ENCODE measurements at places on chromosomes 3 and 15.

DNA sequence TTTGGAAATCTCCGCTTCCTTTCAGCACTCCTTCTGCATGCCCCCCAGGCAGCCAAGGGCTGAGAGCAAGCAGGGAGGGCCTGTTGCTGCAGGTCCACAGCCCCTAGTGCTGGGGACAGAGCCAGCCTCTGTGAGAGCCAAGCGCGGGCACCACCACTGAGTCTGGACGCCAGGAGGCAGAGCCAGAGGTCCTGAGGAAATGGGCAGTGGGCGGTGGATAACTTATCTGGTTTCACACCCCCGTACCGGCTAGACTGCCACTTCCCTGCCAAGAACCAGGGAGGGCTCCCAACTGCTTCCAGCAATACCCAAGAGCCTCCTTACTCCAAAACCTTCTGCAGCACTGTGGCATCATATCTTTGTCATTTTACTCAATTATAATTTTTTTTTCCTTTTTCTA lies 141.6 kb upstream of the IGF1R start:
- no peak for DNase-seq

- no peak for DNase-seq
Measured at GRCh38 chr3:58141766-58142345, 68.9 kb downstream of the DNASE1L3 start.

DNA sequence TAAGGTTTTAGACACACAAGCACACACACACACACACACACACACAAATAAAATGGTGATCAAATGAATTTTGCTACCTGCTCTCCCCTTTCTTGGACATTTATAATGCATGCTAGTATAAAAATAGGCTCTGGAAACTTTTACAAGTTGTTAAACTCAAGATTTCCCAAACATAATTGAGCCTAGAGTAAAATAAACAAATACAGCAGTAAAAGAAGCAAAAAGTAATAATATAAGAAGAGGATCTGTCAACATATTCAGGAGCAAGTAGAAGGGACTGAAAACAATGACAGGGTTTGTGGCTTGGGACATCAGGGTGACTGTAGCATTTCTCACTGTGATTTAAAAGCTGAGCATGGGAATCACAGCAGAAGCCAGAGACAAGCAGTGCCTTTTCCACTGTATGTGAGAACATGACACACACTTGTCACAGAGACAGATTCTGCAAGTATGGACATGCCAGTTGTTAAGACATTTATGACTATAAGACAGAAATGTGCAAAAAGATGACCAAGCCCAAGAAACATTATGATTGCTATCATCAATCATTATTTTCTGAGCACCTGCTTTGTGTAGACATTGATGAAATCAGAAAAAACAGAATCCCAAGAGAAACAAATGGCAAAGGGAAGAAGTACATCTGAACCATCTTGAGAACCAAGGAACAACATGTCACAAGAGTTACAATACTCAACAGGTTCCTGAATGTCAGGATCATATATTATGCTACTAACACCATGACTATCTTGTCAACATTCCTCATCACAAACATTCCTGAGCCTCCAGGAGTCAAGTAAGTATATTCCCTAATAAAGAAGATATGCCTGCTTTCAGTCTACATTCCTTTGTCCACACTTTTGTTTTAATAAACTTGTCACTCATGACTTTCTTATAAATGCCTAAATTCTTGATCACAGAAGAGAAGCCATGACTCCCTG lies 7.1 kb downstream of the THRB start:
- DNase-seq: no peak

DNA sequence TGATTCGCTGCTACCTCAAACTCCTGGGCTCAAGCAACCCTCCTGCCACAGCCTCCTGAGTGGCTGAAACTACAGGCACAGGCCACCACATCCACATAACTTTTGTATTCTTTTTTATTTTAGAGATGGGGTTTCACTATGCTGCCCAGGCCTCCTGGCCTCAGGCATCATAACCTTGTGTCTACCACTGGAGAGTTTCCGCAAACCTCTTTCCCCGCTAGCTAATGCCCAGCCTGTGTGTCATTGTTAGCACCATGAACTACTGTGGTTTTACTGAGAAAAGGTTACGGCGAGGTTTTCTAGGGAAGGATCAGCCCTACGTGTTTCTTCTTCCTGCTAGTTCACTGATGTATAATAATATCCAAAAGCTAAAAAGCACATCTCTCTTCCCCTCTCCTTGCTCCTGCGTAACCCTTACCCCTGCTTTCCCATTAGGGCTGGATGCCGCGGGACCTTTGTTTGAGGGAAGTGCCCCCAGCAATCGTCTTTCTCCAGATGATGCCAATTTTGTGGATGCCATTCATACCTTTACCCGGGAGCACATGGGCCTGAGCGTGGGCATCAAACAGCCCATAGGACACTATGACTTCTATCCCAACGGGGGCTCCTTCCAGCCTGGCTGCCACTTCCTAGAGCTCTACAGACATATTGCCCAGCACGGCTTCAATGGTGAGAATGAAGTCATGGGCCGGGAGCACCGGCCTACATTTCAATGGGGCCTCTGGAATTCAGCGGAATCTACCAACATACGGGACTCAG lies 113.7 kb downstream of the LIPC start:
- DNase-seq: no peak

DNA sequence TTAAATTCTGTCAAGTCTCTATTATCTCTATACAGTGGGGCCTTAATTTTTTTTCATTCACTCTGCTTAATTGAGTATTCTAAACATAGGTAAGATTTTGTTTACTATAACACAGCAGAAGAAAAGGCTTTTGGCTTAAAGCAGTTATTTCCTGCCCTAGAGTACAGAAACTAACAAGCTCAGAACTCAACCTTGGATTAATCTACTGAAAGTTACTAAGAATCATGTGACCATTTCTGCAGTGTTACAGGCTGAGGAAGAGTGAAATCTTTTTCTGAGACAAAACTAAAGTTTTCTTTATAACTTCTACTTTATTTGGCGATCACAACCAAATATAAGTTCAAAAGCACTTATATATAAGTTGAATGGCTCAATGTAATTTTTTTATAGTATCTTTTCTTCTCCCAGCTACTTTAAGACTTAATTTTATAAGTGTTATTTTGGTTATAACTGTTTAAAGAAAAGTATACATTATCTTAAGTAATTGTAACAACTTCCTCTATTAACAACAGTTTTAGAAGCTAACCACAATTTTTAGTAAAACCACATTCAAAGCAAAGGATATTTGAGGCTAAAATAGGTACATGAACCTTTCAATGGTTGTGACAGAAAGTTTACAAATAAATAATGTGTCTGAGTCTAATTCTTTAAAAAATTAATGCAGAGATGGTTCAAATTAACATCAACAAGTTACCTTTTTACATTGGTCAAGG lies 240.6 kb upstream of the NAALADL2 start:
- no peak for DNase-seq

- no peak for DNase-seq
Measured at GRCh38 chr15:101110681-101111569, 140.9 kb downstream of the CHSY1 start.
